ENCODE measurements at places on chromosomes 1 and 21.

DNA sequence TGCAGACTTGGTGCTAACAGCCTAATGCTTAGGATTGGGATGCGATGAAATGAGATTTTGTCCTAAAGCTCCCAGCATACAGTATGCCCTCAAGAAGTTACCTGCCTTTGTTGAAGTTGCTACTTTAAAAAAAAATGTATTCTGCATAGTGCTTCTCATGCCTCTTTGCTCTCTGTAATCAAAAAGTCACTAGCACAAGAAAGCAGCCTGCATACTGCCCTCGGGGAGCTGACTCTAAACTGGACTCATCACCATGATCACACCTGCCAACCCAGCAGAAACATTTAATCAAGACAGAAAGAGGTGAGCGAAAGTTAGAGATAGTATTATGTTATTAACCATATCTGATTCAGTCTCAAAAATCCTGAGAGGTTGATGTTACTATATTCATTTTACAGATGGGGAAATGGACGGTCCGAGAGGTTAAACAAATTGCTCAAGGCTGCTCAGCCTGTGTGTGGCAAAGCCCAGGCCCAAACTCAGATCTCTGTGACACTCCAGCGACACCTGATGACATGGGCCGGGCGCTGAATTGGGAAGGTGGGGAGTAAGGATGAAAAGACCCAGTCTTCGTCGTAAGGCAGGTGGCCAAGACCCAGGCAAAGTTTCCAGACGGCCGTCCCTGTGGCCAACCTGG, 1.1 kb downstream of the BATF3 start:
- DNase-seq, result no peak

GRCh38 chr1:234132795-234133194, 228.3 kb downstream of the SLC35F3 start:
- DNase-seq, result no peak

GRCh38 chr1:231390071-231390470, 32.0 kb downstream of the EGLN1 start:
- DNase-seq, result no peak

DNA sequence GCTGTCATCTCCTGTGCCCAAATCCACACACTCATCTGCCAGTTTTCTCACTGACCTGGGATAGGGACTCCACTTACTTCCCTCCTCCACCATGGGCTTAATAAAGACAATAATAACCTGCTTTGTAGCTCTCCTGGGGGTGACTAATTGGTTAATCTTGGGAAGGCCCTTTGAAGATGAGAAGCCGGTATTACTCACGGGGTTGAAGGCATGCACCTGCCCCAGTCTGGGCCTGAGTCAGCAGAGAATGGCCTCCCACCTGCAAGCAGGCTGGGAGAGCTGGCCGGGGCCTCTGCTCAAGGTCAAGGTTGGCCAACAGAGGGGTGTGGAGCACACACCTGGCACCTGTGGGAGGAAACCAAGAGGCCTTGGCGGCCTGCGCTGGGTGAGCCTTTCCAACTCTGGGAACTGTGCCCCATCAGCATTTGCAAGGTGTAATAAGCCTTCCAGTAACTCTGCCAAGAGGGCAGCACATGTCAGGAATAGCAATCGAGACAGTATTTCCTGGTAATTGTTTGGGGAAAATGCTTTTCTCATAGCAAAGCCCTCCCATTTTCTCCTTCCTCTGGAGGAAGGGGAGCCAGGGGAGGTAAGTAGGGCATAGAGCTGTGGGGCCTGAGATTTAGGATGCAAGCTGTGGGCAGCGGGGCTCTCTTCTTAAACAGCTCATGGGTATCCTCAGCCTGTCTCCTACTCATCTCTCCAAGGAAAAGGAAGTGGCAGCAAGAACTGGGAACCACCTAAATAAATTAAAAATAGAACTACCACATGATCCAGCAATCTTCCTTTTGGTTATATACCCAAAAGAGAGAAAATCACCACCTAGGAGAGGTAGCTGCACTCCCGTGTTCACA, 49.0 kb downstream of the TOMM20 start:
- DNase-seq, result no peak

- DNase-seq, result no peak
Measured at GRCh38 chr1:1594602-1595260, 5.2 kb downstream of the FNDC10 start.

- no peak for DNase-seq
Measured at GRCh38 chr1:230899841-230900251, 31.5 kb upstream of the C1orf198 start.

- no peak for DNase-seq
Measured at GRCh38 chr1:235881930-235882700, 15.4 kb upstream of the LYST start.

- no peak for DNase-seq
Measured at GRCh38 chr1:202858331-202858730, 30.6 kb downstream of the RABIF start.

DNA sequence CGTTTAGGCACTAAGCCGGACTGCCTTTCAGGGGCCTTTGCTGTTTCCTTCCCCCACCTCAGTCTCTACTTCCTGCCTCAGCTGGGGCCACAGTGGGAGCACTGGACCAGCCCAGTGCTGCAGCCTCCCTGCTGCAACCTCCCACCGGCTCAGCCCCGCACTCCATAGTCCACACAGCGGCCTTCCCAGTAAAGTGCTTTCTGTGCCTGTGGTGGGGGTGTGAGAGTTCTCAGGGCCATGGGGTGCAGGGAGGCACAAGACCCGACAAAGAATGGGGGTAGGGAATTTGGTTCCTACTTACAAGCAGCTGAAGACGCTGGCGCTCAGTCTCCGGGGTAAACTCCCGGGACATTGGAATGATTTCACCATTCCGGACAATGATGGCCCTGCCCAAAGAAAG, 3.5 kb downstream of the PPM1J start:
- no peak for DNase-seq

DNA sequence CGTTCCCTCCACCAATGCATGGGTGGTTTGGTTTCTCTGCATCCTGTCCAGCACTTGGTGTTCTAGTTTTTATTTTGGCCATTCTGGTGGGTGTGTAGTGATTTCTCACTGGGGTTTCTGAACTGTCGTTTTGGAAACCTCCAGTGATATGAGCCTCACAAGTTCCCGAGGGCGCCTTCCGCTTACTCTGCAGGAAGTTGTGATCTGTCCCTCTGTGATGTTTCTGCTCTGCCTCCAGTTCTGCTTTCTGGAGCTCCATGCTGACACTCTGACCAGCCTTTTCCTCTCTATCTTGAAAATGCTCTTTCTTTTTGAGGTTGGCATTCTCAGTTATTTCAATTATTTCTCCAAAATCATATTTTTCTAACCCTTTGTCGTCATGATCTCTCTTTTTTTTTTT, 111.6 kb downstream of the PLD5 start:
- DNase-seq, result no peak

DNA sequence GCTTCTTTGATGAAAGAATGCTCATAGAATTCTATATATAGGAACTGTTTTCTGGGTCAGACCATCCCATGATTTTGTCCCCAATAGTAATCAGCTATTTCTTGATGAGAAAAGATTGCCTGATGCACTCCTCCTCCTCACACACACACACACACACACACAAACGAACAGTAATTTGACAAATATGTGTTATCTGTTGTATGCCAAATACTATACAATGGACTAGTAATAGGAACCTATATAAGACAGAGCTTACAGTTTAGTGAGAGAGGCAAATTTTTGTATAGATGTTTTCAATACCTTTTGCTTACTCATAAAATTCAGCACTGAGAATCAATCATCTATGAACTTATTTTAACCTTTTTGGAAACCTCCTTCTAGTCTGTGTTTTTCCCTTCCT, 76.8 kb downstream of the PLA2G4A start:
- no peak for DNase-seq
